ENCODE measurements at places on chromosomes 4 and X.

DNA sequence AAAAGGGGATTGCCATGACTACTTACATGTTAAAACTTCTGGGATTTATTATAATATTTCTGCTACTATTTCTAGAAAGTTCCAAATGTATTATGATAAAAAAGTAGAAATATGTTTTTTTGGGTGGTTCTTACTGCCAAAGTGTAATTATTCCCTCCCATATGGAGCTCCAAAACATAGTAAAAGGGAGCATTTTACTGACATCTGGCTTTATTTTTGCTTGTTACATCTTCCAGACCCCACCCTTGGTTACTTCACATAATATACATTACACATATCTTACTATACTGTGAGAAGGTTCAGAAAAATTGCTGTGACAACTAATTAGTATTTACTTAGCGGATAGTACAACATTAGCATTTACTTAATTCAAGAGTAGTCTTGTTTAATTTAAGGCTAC, 205.1 kb upstream of the TLL1 start:
- DNase-seq = no peak

- peak; percentile 63 for DNase-seq
Observed at GRCh38 chr4:120921456-120922380, 808 bp downstream of the PRDM5 start.

GRCh38 chrX:121160987-121161386, 113.6 kb downstream of the GLUD2 start:
- no peak for DNase-seq

DNA sequence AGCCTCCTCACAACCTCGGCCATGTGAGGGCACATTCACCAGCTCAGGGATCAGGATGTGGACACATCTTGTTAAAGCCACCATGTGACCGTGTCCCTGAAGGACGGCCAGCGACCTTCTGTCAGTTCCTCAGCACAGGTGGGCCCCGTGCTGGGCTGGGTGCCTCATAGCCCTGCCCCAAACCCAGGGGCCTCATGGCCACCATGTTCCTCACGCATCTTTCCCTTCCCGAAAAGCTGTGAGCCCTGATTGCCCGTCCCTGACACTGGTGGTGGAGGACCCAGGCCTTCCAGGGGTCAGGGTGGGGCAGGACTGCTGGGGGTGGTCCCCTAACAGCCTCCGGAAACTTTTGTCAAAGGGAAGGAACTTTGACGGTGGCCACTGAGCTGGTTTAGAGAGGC, 60.1 kb upstream of the ADRA2C start:
- DNase-seq = no peak

DNA sequence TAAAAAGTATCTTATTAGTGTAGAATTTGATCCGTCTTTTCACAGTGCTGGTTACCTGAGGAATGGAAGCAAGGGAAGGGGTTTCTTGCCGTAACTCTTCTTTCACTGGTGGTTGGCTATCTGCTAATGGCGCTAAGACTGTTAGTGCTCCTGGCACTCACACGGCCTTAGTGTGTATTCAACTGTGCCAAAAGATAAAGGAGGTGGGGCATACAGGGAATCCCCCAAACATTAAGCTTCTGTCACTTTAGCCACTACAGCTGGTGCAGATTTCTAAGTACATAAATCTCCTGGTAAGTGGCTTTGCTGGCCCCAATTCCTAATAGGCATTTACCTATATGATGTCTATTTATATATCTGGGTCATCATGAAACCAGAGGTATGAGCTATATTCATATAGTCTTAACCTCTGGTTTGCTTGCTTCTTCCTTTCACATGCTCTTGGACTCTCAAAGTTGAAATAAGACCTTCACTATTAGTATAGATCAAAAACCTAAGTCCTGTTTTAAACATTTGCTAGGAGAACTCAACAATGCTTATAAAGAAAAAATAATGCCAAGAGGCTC, 95.1 kb downstream of the TSPAN7 start:
- no peak for DNase-seq

DNA sequence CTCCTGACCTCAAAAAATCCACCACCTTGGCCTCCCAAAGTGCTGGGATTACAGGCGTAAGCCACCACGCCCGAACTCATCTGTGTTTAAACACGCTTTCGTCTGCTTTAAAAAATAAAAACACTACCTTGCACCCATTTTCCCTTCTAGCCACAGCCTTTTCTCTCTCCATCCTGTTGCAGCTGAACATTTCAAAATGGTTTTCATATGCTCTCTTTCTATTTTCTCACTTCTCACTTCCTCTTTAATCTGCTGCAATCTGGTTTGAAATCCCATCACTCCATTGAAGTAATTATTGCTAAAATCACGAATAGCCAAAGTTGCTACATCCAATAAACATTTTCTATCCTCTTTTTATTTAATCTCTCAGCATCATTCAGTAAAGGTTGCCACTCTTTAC, 70.0 kb downstream of the DCHS2 start:
- no peak for DNase-seq

GRCh38 chr4:182134261-182134660, 108.9 kb upstream of the TENM3 start:
- no peak for DNase-seq

DNA sequence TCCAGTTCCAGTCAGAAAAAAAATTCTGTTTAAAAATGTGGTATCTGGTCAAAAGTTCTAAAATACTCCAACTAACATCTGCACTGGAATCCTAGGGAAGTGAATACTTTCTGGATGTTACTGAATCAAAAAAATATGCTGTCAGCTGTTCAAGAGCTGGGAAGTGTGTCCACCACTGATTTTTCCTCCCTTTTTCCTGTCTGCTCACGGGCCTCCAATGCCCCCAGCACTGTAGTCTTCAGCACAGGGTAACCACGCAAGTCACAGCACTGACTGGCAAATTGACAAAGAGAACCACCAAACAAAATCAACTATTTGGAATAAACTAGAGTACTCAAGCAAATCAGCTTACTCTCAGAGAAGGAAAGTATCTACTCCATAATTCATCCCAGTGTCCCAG, 9.9 kb downstream of the VEGFC start:
- no peak for DNase-seq

DNA sequence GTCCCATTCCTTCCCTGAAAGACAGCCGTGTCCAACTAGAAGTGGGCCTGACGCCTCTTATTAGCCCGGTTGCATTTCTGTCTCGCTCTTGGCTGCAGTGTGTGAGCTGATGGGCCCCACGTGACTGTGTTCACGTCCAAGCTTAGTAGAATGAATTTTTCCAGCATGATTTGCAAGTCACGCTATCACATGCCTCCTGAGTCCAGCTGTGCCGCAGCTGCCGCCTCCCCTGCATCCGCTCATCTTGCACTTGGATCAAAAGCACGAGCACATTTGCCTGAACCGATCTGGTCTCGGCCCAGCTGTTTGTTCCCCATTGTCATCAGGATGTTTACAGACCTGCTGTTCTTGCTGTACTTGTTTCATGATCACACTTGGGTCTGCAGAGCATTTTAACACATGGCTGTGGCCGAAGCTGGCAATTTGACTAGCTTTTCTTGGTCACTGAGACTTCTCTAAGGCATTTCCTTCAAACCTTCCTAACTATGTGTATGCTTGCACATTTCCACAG, 126.5 kb downstream of the KIT start:
- DNase-seq = no peak

- no peak for DNase-seq
Observed at GRCh38 chrX:9493936-9494335, 29.1 kb downstream of the TBL1X start.

DNA sequence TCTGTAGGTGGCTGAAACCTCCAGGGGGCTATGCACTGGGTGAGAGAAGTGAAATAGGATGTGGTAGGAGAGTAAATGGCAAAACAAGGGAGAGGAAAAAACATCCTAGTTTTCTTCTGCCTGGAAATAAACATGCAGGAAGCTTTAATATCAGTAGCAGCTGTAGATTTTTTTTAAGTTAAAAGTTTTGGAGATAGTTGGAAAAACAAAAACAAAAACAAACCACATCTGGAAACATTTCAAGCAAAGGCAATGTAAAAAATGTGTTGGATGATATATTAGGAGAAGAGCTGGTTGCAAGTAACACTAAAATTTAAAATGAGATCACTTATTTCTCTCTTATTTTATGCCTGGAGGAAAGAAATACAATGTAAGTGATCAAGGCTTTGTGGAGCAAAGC, 388.0 kb downstream of the SPRY1 start:
- no peak for DNase-seq

GRCh38 chr4:76363556-76364290, 57.2 kb downstream of the STBD1 start:
- no peak for DNase-seq

DNA sequence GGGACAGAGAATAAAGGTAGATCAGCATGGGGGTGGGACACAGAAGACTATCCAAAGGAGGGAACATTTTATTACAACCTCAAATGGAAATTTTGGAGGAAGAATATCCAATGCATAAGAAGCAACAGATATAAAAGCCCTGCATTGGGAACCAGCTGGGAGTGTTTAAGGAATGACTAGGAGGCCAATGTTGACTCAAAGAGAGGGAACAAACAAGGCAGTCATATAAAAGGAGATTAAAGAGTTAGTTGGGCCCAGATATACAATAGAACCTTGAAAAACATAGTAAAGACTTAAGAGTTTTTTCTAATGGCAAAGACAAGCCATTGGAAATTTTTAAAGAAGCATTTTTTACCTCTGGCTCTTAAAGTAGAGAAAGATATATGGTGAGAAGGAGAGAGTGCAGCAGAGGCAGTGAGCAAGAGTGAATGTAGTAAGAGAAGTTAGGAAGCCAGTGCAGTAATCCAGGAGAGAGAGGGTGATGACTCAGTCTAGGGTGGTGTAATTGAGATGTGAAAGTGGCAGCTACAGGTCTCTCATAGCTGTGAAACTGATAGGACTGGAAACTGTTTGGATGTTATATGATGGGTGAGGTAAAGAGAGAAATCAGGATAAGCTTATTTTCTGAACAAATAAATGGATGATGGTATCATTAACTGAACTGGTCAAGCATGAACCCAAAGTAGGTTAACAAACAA, 182.2 kb upstream of the ATOH1 start:
- no peak for DNase-seq
